Thoracic aorta (tissue), 2 donors: ENCODE measurements at places on chromosomes 2 and 18. TPM values are rescaled to one million over a fixed set of nuclear protein-coding genes. Genes with fewer than 3 reads are reported as not detected.

- no peak for DNase-seq
- H3K36me3 ChIP-seq, result no peaks in the 10 kb centered on the region
These were observed 50.6 kb upstream of the YWHAQ start for GRCh38 chr2:9681427-9681817.

The DQX1 gene
- 1.9 TPM for total RNA-seq

DNA sequence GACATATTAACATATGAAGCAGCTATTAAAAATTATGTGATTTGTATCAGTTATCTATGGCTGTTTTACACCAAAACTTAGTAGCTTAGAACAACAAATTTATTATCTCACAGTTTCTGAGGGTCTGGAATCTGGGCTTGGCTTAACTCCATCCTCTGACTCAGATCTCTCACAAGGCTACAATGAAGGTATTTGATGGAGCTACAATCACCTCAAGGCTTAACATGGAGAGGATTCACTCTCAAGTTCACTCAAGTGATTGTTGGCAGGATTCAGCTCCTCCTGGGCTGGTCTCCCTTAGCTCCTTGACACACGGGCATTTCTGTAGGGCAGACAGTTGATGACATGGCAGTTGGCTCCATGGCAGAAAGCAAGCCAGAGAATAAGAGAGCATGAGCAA lies 133.0 kb upstream of the SLC14A2 start:
- peak overlapping the region; percentile 34 for H3K4me3 ChIP-seq
- H3K27ac ChIP-seq, result no peak overlapping the region
- no peaks in the 10 kb centered on the region for H3K27me3 ChIP-seq
- H3K36me3 ChIP-seq, result no peaks in the 10 kb centered on the region
- H3K4me1 ChIP-seq, result no peaks in the 10 kb centered on the region

DNA sequence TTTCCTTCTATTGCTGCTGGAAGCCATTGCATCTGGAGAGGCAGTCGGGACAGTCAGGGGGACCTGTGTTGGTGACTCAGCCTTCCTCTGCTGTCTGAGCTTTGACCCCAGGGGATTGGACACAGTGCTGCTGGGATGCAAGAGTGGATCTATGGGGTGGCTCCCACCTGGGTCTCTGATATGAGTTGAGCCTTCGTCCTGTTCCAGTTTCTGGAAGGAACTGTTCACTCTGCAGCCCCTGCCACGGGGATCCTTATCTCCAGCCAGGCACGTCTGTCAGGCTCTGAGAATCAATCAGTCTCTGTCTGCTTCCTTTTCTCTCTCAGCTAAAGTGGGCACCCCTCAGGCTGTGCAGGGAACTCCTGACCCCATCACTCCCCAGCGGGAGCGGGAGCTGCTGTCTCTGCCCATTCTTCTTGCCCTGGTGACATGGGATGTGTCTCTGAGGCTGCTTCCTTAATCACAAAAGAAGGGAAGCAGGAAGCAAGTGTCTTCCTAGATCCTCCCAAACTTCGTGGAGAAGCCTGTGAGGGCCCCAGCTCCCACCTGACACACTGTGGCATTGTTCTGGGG lies 51.7 kb downstream of the ARHGAP28 start:
- H3K36me3 ChIP-seq, result no peaks in the 10 kb centered on the region
- H3K4me1 ChIP-seq, result no peaks in the 10 kb centered on the region
- no peak for DNase-seq

- H3K27me3 ChIP-seq, result no peaks in the 10 kb centered on the region
- H3K4me3 ChIP-seq, result no peak overlapping the region
- no peaks in the 10 kb centered on the region for H3K4me1 ChIP-seq
- DNase-seq, result no peak
These were observed 109.0 kb downstream of the PIEZO2 start for GRCh38 chr18:11040359-11040758.

The DNAH6 gene
- 0.85 TPM for total RNA-seq

- no peak for DNase-seq
- H3K4me3 ChIP-seq, result peak overlapping the region; percentile 67
- peaks cover 14% of the 10 kb centered on the region for H3K4me1 ChIP-seq
- H3K36me3 ChIP-seq, result no peaks in the 10 kb centered on the region
- no peaks in the 10 kb centered on the region for H3K27me3 ChIP-seq
These were observed 132.7 kb upstream of the XPO1 start for GRCh38 chr2:61670591-61671501.

DNA sequence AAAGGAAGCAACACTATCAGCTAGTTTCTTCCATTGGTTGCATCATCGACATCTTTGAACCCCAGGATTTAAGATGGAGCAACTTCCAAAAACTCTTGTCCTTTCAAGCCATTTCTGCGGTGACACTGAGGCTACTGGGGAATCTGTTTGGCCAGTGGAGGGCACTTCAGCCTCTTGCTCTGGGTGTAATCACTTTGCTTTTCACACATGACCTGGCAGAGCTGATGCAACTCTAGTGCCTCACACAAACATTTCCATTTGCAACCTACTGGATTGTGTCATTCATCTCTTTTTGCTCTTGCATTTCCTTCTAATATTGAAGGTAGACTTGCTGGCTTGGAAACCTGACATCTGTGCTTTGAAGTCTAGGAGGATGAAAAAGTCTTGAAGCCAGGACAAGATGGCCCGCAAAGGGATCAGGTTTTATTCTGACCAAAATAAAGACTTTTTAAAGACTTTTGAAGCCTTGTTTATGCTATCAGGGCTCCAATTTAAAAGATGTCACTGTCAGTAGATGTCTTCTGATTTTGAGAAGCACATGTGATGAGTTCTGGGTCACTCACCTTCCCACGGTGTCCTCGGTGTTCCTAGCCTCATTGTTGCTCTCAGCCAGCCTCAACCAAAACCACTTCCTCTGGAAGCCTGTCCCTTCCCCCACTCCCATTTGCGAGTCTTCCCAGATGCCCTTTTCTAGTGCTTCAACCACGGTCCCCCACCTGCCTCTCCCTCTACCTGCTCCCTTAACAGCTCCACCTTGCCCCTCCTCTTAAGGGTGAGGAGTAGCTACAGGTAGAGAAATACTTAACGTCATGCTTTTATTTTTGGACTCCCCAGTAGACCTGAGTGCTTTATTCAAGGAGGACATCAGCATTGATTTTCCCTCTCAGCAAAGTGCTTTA lies 69.7 kb upstream of the KCNE4 start:
- peaks cover 31% of the 10 kb centered on the region for H3K4me1 ChIP-seq
- H3K27ac ChIP-seq, result no peak overlapping the region
- peak; percentile 17 for DNase-seq
- no peaks in the 10 kb centered on the region for H3K27me3 ChIP-seq
- no peak overlapping the region for H3K4me3 ChIP-seq
- H3K36me3 ChIP-seq, result no peaks in the 10 kb centered on the region

- peak overlapping the region; percentile 89 for H3K27ac ChIP-seq
- H3K27me3 ChIP-seq, result no peaks in the 10 kb centered on the region
- no peak overlapping the region for H3K4me3 ChIP-seq
These were observed 166.5 kb downstream of the SEPTIN10 start for GRCh38 chr2:109447251-109447661.

The TRIM43 gene
- not detected for total RNA-seq

GRCh38 chr2:119367472-119368099 lies 809 bp downstream of the DBI start:
- no peaks in the 10 kb centered on the region for H3K27me3 ChIP-seq
- H3K27ac ChIP-seq, result peak overlapping the region; percentile 71
- peaks cover 22% of the 10 kb centered on the region for H3K4me1 ChIP-seq
- H3K36me3 ChIP-seq, result peaks cover 35% of the 10 kb centered on the region
- H3K4me3 ChIP-seq, result peak overlapping the region; percentile 90
- DNase-seq, result no peak

GRCh38 chr2:45616658-45617411 lies 5.8 kb upstream of the SRBD1 start:
- H3K4me1 ChIP-seq, result no peaks in the 10 kb centered on the region
- H3K4me3 ChIP-seq, result no peak overlapping the region
- no peak overlapping the region for H3K27ac ChIP-seq
- no peaks in the 10 kb centered on the region for H3K27me3 ChIP-seq
- no peaks in the 10 kb centered on the region for H3K36me3 ChIP-seq
- no peak for DNase-seq

The NYAP2 gene
- 0.14 TPM for total RNA-seq

The SOWAHC gene
- 19.4 TPM for total RNA-seq

- H3K27me3 ChIP-seq, result no peaks in the 10 kb centered on the region
- no peak overlapping the region for H3K27ac ChIP-seq
- H3K36me3 ChIP-seq, result no peaks in the 10 kb centered on the region
- no peak for DNase-seq
These were observed 42.5 kb upstream of the ATP8B1 start for GRCh38 chr18:57845605-57846074.

DNA sequence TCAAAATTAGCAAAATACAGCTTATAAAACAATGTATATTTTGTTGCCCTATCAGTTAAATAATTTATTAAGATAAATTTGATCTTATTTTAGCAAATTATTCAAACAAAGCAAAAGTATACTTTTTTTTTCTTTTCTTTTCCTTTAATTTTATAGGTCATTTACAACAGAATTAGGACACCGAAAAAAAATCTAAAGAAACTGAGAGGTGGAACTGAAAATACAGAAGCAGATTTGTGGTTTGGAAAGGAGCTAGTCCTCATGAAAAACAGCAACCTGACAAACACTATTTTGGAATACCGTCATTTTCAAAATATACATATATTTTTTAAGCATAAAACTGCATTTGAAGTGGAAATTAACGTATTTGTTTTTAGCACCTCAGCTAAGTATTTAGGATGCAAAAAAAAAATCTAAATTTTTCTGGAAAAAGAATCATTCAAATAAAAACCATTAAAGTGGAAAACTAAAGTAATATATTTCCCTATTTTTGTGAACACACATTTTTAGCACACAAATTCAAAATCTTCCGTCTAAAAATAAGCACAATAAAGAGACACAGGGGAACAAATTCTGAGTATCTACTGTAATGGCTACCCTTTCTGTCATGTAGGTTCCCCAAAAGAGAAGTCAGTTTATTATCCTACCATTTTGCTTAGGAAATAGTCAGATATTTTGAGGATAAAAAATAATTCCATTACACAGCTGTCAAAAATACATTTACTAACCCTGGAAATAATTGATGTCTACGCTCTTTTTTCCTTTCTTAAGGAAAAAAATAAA lies 2.7 kb downstream of the CCDC88A start:
- peaks cover 8% of the 10 kb centered on the region for H3K4me1 ChIP-seq
- H3K4me3 ChIP-seq, result peak overlapping the region; percentile 85
- H3K27me3 ChIP-seq, result no peaks in the 10 kb centered on the region

DNA sequence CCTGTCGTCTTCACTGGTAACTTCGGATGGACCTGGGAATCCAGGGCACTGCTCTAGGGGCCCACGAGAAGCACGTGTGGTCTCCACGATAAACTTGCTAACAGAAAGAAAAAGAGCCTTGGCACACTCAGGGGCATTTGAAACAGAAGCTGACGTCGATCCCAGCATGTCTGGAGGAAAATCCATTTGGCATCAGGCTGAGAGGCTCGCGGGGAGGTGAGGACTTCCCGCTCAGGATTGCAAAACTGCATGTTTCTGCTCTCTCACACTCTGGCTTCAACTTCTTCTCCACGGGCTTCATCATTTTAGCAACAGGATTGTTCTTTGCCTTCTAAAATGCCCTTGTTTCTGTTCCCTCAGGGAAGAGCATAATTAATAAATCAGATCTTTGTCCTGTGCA lies 181.7 kb upstream of the COPS8 start:
- DNase-seq, result no peak
- no peaks in the 10 kb centered on the region for H3K27me3 ChIP-seq
- H3K4me3 ChIP-seq, result no peak overlapping the region
- H3K4me1 ChIP-seq, result no peaks in the 10 kb centered on the region
- H3K27ac ChIP-seq, result no peak overlapping the region

DNA sequence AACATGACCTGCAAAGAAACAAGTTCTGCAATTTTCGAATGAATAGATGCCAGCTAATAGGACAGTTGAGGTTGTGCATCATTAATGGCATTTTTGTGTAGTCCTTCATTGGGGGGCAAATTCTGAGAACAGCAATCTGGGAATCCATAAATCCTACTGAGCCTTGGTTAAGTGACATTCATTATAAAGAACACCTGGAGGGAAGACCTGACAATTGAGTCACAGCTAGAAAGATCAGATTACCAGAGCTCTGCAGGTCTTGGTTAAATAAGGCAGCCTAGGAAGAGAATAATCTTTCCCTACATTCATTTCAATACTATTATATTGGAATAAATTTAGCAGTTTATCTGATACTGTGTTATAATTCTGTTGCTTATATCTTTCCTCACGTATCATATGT lies 14.3 kb downstream of the KCNH7 start:
- no peak overlapping the region for H3K4me3 ChIP-seq
- no peak overlapping the region for H3K27ac ChIP-seq
- no peaks in the 10 kb centered on the region for H3K27me3 ChIP-seq
- no peaks in the 10 kb centered on the region for H3K4me1 ChIP-seq
- DNase-seq, result no peak
- no peaks in the 10 kb centered on the region for H3K36me3 ChIP-seq

The TRMT61B gene
- 6.0 TPM for total RNA-seq

GRCh38 chr2:227033471-227034148 lies 130.4 kb downstream of the COL4A4 start:
- H3K27ac ChIP-seq, result no peak overlapping the region
- peaks cover 6% of the 10 kb centered on the region for H3K36me3 ChIP-seq
- H3K4me1 ChIP-seq, result no peaks in the 10 kb centered on the region

DNA sequence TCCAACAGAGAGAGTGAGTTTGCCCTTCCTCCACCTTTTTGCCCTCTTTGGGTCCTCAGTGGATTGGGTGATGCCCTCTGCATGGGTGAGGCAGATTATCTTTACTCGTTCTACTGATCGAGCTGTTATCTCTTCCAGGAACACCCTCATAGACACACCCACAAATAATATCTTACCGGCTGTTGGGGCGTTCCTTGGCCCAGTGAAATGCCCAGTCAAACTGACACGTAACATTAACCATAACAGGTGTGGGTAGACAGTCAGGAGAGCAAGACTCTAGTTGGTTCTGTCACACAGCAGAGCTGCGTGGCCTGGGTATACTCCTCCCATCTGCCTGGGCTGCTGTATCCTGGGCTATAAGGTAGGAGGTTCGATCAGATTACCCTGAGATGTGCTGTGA lies 144.1 kb downstream of the AGAP1 start:
- DNase-seq, result no peak
- H3K27me3 ChIP-seq, result no peaks in the 10 kb centered on the region
- H3K36me3 ChIP-seq, result no peaks in the 10 kb centered on the region

GRCh38 chr18:61690418-61691138 lies 202.2 kb downstream of the RNF152 start:
- H3K4me1 ChIP-seq, result no peaks in the 10 kb centered on the region
- no peak overlapping the region for H3K4me3 ChIP-seq
- H3K27me3 ChIP-seq, result no peaks in the 10 kb centered on the region

The GRHL1 gene
- 9.5 TPM for total RNA-seq

- no peaks in the 10 kb centered on the region for H3K27me3 ChIP-seq
- no peaks in the 10 kb centered on the region for H3K4me1 ChIP-seq
- no peak overlapping the region for H3K27ac ChIP-seq
These were observed 87.7 kb downstream of the DGKD start for GRCh38 chr2:233442028-233442310.

- no peak overlapping the region for H3K4me3 ChIP-seq
- H3K36me3 ChIP-seq, result no peaks in the 10 kb centered on the region
- no peak for DNase-seq
- H3K27me3 ChIP-seq, result no peaks in the 10 kb centered on the region
- peaks cover 77% of the 10 kb centered on the region for H3K4me1 ChIP-seq
- H3K27ac ChIP-seq, result no peak overlapping the region
These were observed 54.7 kb upstream of the HAAO start for GRCh38 chr2:42846932-42847595.
